ENCODE measurements at places on chromosomes 5 and 9. TPM values are rescaled to one million over a fixed set of nuclear protein-coding genes. Genes with fewer than 3 reads are reported as not detected.

NPR3 gene
- polyA plus RNA-seq, result 23.2 TPM

UBE2QL1 gene
- polyA plus RNA-seq, result not detected

- peak; percentile 14 for DNase-seq
Observed at GRCh38 chr5:141094481-141095262, at the start of gene PCDHB2. PCDHB2 (plus strand) TSS chr5:141094615; CDS start chr5:141094791, 176 bp downstream.

LOX gene
- polyA plus RNA-seq, result 662 TPM

- no peak for DNase-seq
Observed at GRCh38 chr9:94142353-94142752, 58.1 kb downstream of the PTPDC1 start.

- no peak for DNase-seq
Observed at GRCh38 chr5:74542482-74542881, 98.0 kb downstream of the ENC1 start.

ZFP37 gene
- polyA plus RNA-seq, result 0.84 TPM

All from IMR-90 (cell line).